CD14-positive monocyte (primary cell): ENCODE measurements at places on chromosomes 7 and 10.

GRCh38 chr10:48306265-48306869 lies at the start of gene MAPK8:
MAPK8 (plus strand) TSS chr10:48306677; CDS start chr10:48401661, 94,984 bp downstream.
- peak; percentile 92 for DNase-seq

DNA sequence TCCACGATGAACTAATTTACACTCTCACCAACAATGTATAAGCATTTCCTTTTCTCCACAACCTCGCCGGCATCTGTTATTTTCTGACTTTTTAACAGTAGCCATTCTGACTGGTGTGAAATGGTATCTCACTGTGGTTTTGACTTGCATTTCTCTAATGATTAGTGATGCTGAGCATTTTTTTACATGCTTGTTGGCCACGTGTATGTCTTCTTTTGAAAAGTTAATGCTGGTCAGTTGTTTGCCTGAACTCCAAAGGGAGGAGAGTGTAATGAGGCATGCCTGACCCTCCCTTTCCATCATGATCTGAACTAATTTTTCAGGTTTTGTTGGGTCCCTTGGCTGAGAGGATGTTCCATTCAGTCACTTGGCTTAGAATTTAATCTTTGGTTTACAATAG lies 50.7 kb upstream of the SVIL start:
- no peak for DNase-seq

- no peak for DNase-seq
Measured at GRCh38 chr10:72096115-72097000, 8.0 kb upstream of the SPOCK2 start.

DNA sequence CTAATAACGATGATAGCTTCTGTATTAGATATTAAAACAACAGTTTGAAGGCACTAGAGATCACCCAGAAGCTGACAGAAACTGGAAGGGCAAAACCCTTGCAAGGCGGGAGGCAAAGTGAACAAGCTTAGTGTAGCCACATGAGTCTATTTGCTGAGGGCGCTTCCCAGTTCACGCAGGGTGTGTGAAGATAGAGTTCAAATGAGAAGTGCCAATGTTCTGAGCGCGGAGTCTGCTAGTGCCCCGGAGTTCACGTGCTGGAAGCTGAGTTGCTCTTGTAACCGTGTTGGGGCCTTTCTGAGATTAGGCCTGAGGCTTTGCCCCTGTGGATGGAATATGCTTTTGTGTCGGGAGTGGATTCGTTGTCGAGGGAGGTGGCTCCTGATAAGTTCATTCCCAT lies 16.6 kb upstream of the GTPBP4 start:
- DNase-seq, result no peak

- no peak for DNase-seq
Measured at GRCh38 chr7:2665359-2665791, 22.6 kb upstream of the AMZ1 start.

DNA sequence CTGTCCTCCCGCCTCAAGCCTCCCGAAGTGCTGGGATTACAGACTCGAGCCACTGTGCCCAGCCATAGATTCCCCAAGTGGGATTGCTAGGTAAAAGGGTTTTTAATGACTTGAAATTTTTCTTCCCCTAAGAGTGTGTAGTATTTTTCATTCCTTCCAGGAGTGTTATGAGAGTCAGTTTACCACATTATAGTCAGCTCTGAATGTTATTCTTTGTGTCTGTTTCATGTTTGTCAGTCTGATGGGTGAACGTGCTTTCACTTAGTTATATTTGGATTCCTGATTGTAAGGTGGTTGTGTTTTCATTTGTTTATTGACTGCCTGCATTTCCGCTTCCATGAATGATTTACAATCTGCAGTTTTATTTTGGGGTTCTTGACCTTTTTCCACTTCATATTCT lies 6.3 kb downstream of the ZNF212 start:
- DNase-seq, result no peak

- DNase-seq, result no peak
Measured at GRCh38 chr7:133654547-133654946, 401.7 kb downstream of the EXOC4 start.

DNA sequence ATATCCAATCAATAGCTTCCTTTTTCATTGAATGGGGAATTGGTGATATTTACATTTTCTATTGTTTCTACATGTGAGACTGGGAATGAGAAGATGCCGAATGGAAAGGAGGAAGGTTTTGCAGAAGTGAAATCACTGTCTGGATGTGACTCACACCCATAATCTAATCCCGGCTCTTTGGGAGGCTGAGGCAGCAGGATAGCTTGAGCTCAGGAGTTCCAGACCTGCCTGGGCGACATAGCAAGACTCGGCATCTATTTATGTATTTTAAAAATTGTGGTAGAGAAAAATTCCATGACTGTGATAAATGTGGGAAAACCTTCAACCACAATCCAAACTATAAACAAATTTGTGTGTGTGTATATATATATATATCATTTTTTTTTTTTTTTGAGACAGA lies 10.9 kb upstream of the FIS1 start:
- no peak for DNase-seq

- no peak for DNase-seq
Measured at GRCh38 chr7:117004899-117005298, 51.6 kb downstream of the ST7 start.

GRCh38 chr7:45359776-45360175 lies 202.2 kb downstream of the RAMP3 start:
- no peak for DNase-seq

GRCh38 chr10:109883859-109884771 lies 39.2 kb downstream of the XPNPEP1 start:
- DNase-seq, result peak; percentile 63

DNA sequence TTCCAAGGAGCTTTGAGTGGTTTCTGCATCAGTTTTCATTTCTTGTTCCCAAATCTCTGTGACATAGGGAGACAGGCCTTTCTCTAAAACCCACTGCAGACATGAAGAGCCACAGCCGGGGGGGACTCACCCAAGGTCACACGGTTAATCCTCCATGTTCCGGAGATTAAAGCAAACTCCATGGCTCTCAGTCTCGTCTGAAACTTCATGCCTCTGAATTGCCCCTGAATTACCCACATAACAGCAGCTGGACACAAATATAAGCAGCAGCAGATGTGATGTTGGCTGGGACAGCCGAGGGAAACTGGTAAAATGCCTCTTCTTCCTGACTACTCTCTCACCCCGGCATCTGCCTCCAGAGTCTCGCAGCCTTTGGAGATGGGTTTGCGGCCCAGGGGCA lies 402.2 kb downstream of the DNAJB6 start:
- DNase-seq, result no peak

DNA sequence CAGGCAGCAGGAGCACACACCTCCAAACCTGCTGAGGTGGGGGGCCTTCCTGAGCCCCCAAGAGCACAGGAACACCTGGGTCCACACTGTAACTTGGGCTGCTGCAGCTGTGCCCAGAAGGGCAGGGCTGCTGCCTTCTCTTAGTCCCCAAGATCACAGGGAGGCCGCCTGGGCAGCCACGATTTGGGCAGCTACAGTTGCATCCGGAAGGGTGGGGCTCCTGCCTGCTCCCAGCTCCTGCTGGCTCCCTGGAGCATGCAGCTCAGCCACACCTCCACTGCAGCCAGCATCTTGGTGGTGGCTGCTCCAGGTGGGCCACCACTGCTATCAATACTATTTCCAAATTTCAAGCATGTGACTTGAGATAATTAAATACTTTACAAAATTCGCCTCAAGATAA lies 38.5 kb upstream of the AGMO start:
- DNase-seq, result no peak

DNA sequence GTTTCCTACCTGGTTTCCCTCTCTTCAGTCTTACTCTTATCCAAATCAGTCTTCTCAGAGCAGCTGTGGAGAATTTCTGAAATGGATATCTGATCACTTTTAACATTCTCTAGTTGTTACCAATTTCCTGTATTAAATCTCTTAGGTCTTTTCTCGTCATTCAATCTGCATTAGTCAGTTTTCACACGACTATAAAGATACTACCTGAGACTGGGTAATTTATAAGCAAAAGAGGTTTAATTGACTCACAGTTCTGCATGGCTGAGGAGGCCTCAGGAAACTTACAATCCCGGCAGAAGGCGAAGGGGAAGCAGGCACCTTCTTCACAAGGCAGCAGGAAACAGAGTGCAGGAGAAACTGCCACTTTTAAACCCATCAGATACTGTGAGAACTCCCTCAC lies 444.8 kb downstream of the GATA3 start:
- no peak for DNase-seq

DNA sequence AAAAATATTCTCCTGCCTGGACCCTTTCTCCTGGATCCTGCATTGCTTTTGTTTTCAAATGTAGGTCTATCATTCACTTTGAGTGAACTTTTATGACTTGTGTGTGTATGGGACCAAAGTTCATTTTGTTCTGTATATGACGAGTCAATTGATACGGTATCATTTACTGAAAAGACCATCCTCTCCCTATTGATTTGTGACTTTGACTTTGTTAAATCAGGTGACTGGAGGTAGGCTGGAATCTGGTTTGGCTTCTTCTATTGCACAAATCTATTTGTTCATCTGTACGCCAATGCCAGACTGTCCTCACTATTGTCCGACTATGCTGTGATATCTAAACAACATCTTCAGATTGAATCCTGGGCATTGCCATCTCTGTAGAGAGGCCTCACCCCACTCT lies 5.3 kb upstream of the ARMS2 start:
- DNase-seq, result no peak

- DNase-seq, result no peak
Measured at GRCh38 chr7:123993996-123994395, 38.9 kb downstream of the TMEM229A start.

DNA sequence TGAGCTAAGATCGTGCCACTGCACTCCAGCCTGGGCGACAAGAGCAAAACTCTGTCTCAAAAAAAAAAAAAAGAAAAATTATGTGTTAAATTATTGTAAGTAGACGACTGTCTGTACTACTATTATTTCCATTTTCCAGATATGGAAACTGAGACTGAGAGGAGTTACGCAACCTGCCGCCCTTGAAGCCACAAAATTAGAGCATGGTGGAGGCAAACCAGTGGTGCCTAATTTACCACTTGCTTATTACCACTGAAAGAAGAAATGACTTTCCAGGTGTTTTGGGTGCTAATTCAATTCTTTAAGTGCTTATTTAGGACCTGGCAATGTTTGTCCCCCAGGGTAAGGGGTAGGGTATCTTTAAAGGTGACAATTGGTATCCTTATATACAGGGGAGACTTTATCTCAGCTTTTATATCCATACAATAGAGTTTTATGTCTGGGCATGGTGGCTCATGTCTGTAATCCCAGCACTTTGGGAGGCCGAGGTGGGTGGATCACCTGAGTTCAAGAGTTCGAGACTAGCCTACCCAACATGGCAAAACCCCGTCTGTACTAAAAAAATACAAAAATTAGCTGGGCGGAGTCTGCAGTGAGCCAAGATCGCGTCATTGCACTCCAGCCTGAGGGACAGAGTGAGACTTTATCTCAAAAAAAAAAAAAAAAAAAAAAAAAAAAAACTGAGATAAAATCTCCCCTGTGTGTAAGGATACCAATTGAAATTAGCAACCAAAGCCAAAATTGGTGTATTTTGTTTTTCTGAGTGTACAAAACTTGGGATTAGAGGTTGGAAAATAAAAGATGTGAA lies 16.6 kb upstream of the CAMK1D start:
- no peak for DNase-seq
